ENCODE measurements at places on chromosomes 1 and 21.
A peak's percentile ranks its signal among the peaks of the same experiment; 100 is the strongest.

- no peak for DNase-seq
Observed at GRCh38 chr1:97332716-97333115, 588.1 kb downstream of the DPYD start.

DNA sequence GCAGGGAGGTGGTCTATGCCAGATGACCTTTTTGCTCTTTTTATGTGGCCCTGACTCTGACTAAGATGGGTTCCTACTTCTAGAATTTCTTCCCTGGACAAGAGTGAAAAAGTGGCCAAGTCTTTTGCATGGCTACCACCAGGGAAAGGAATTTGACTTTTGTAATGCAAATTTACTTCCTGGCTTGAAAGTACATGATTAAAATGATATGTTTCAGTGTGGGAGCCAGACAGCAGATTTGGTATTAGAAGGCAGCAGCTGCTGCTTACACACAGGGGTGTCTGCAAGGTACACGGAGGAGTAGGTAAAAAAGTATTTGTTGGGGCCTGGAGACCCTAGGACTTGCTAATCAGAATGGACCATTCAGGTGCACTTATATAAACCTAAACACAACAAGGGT, 78.4 kb downstream of the KCND3 start:
- DNase-seq: no peak

- DNase-seq: no peak
Observed at GRCh38 chr1:153537376-153537730, 1.6 kb upstream of the S100A6 start.

- no peak for DNase-seq
Observed at GRCh38 chr21:40760821-40761220, 86.1 kb downstream of the DSCAM start.

DNA sequence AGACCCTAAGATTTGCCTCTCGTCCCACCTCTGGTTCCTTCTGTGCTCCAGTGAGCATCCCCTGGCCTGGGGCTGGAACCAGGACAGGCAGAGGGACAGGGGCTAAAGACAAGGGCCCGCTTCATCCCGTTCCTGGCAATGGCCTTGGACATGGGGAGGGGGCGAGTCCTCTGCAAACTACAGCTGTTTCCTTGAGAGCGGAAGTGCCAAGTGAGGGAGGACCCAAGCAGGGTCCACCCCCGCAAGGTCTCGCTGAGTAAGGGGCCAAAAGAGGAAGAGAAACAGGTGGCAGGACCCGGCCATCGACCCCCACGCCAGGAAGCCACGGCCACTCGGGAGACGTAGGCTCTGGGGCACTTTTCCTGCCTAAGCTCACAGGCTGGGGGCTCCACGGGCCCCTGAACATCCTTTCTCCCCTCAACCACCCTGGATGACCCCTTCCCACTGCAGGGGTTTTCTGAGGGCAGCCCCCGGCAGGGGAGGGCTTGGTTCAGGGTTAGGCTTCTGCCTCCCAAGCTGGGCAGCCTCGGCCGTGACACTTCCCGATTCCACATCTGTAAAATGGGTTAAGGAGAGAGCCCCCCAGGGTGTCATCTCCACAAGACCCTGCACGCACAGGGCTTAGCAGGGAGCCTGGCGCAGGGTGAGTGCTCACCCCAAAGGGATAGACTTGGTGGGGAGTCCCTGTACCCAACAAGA, 17.9 kb upstream of the PLEKHG5 start:
- no peak for DNase-seq

- DNase-seq: no peak
Observed at GRCh38 chr1:26409191-26409807, 1.3 kb upstream of the LIN28A start.

DNA sequence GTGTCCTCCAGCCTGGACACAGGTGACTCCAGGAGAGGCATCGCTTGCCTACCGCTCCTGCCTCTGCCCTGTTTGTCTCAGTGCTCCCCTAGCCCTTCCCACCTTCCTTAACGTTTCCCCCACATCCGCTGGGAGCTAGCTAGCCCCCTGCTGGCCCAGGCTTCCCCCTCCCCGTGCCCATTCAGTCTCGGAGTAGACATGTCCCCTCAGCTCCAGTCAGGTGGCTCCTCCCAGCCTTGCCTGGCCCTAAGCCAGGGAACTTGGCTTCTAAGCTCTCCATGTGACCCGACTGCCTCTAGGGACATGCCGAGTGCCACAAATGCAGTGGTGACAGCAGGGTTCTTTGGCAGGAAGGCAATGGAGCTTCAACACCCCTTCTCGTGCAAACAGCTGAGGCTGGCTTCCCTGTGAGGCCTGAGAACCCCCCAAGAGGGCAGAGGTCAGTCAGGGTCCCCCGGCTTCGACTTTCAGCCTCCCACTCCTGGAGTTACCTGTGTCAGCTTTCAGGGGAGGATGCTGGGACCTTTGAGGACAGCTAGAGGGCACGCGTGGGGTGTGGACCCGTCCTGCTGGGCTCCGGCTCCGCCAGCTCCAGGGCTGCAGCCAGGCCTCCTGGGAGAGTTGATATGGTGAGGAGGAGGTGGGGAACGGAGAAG, 16.2 kb downstream of the DRAXIN start:
- DNase-seq: no peak

GRCh38 chr1:172897738-172898137, 153.0 kb downstream of the TNFSF18 start:
- DNase-seq: no peak

GRCh38 chr21:46112725-46113215, 14.9 kb downstream of the COL6A2 start:
- DNase-seq: no peak

- no peak for DNase-seq
Observed at GRCh38 chr1:2972011-2972878, 49.0 kb upstream of the ACTRT2 start.

DNA sequence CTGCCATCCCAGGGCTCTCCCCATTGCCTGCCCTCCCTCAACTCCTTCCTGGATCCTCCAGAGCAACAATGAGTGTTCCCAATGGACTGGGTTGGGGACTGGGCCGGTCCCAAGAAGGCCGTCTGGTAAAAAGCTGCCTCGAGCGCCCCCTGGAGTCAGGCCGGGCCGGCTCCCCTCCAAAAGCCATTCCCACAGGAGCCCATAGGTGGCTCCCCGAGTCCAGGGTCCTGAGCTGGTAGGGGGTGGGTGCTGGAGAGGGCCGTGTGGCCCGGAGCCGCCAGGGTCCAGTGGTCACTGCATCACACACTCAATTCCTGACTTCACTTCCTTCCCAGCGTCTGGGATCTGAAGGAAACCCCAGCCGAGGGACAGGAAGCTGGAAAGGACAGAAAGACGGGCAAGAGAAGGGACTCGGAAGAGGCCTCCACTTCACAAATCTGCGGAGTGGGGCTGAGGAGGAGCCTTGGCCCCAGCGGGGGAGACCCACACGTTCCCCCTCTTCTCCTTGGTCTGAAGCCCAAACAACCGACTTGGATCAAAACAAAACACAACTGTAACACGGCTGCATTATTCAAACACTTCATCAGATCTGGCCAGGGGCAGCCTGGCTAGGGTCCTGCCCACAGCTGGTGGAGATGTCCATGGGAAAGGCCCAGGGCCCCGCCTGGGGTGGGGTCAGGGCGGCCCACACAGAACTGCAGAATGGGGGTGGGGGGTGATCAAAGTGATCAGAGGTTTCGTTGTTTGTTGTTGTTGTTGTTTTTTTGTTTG, 10.9 kb upstream of the ALDH4A1 start:
- DNase-seq: peak; percentile 57

GRCh38 chr1:64686828-64687724, 57.8 kb upstream of the RAVER2 start:
- no peak for DNase-seq

DNA sequence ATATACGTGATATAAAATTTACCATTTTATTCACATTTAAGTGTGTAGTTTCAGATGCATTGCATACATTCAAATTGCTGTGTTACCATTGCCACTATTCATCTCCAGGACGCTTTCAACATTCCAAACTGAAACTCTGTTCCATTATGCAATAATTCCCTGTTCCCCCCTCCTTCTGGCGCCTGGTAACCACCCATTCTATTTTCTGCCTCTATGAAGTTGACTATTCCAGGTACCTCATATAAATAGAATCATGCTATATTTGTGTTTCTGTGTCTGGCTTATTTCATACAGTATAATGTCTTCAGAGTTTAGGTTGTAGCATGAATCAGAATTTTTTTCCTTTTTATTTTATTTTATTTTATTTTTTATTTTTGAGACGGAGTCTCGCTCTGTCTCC, 41.7 kb downstream of the SLC22A15 start:
- DNase-seq: no peak

- DNase-seq: no peak
Observed at GRCh38 chr1:115086176-115086830, 3.0 kb downstream of the TSPAN2 start.

GRCh38 chr21:43934716-43935705, 70.0 kb downstream of the AGPAT3 start:
- DNase-seq: no peak

GRCh38 chr1:11417162-11417561, 61.8 kb upstream of the DISP3 start:
- DNase-seq: no peak

DNA sequence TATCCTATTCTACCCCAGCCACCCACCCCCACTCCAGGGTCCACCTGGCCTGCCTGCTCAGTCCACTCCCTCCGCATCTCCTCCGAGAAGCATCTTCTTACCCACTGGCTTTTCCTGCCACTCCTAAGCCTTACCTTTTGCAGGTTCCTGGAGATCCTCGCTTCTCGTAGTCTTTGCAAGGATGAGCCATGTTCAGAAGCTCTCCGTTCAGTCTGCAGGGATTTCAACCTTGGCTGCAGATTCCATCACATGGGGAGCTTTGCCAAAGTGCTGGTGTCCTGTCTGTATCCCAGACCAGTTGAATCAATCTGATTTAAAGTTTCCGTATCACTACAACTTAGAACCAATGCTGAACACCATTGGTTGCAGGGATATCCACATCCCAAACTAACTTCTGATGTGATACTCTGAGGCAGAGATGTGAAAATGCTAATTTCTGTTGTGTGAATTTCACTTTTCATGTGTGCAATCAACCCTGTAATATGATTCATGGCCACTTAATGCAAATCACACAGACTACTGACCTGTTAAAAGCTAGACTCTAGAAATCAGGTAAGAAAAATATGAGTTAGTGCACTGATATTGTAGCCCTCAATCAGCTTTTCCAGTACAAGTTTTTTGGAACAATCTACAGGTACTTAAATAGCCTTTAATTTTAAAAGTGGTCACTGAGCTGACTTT, 61.9 kb downstream of the CAPN2 start:
- no peak for DNase-seq

- DNase-seq: no peak
Observed at GRCh38 chr1:63322114-63322943, at the start of gene FOXD3. Gene FOXD3, plus strand, starts transcription at chr1:63322567. Its CDS starts 492 bp downstream, at chr1:63323059.

DNA sequence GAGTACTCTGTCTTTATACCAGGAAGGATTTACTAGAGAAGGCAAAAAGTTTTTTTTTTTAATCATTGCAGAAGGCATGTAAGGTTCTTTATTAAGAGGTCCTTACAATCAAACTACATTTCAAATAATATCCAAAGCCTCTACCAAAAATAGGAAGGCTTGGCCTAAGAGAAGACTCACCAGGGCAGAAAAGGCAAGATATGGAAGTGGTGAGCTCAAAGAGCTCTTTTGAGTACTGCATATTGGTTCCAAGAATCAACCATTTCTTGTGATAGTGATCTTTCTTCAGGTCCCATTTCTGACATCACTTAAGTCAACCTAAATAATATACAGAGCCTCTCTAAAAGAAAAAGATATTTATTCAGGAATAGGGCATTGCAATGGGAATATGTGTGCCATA, 153.2 kb downstream of the FASLG start:
- DNase-seq: no peak

GRCh38 chr1:246095443-246095842, 411.6 kb downstream of the SMYD3 start:
- DNase-seq: no peak

DNA sequence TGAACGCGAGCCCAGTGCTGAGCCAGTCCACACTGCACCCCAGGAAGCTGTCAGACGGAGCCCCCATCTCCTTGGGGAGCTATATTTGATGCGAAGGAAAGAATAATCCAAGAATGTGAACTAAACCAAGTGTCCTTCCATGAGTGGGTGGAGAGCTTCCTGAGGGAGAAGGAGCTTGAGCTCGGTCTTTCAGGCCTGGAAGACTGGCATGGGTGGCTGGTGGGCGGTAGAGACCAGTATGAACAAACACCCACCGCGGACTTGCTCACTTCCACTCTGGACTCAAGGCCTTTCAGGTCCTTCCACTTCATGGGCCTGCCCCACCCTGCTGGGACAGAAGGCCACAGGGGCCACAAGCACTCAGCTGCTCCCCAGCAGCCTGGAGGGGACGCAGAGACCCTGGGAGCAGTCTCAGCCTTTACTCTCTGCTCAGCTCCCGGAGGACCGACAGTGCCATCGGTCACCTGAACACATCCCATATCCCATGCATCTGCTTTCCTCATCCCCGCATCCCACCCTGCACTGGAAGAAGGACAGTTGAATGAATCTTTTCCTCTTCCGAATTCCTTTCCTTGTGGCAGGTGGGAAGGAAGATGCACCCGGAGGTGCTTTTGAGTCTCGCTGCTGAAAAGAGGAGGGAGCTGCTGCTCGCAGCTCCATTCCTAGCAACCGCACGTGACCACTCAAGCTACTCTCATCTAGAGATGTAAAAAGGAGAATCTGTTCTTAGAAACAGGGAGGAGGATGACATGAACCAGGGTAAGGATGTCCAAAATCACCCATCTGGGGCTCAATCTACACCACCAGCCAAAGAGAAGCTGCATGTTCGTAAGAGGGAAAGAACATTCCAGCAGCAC, 92.3 kb downstream of the PGBD5 start:
- DNase-seq: no peak

GRCh38 chr1:159170639-159171038, 776 bp upstream of the CADM3 start:
- no peak for DNase-seq

- no peak for DNase-seq
Observed at GRCh38 chr21:35818597-35818996, 241.7 kb downstream of the SETD4 start.

DNA sequence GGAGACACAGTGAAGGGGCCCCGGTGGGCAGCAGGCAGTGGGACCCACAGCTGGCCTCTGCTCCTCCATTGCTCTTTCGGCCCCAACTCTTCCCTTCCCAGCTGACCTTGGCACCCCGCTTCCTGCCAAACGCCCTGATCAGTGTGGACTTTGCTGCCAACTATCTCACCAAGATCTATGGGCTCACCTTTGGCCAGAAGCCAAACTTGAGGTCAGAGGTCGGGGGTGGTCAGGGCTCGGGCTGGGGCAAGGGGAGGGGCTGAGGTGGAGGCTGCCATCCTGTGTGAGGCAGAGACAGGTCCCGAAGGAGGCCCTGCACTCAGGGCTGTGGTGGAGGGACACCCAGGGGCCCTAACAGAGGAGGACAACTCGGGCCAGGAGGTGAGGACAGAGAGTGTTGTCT, 13.7 kb downstream of the PODN start:
- no peak for DNase-seq
